ENCODE measurements at places on chromosomes 3 and 15.

- DNase-seq, result no peak
These were observed 115.5 kb downstream of the GADL1 start for GRCh38 chr3:30778933-30779332.

DNA sequence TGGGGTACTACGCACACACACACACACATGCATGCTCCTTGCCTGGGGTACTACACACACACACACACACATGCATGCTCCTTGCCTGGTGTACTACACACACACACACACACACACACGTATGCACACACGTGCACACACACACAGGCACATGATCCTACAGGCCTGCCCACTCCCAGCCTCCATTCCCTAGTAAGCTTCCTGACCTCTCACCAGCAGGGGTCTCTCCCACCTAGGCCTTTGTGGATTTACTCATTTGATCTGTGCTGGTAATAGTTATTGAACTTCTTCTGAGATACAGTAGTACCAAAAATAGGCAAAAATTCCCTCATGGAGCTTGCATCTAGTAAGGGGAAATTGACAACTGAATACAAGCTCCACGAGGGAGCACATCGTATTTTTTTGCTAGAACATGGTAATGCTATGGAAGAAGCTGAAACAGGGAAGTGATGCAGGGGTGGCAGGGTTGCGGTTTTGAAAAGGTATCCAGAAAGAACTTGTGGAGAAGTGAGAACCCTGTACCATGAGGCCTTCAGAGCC, 19.1 kb downstream of the TTC21A start:
- no peak for DNase-seq

GRCh38 chr15:45646220-45646619, 11.4 kb downstream of the SQOR start:
- no peak for DNase-seq

DNA sequence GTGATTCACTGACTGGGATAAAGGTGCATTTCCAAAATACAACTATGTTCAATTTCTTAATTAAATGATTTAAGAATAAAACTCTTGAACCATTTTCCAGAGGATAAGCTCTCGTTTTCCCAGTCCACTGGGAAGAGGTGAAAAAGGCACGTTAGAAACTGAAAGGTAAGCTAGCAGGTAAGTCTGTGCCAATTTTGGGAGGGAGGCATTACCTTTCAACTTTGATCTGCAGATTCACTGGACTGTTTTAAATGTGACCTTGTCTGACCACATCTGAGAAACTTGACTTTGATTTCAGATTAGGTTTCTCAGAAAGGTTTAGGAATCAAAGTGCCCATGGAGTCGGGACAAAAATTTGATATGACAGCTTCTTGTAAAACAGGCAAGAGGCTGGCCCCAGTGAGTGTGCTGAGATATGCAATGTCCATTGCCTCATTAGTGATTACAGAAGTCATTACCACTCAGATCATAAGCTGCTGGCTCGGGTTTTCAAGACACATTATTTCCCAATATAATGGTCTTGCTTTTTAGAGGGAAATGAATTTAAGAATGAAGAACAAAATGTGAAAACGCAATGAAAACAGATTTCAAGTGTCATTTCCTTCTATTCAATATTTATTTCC, 118.8 kb downstream of the ADAMTS9 start:
- DNase-seq, result no peak

DNA sequence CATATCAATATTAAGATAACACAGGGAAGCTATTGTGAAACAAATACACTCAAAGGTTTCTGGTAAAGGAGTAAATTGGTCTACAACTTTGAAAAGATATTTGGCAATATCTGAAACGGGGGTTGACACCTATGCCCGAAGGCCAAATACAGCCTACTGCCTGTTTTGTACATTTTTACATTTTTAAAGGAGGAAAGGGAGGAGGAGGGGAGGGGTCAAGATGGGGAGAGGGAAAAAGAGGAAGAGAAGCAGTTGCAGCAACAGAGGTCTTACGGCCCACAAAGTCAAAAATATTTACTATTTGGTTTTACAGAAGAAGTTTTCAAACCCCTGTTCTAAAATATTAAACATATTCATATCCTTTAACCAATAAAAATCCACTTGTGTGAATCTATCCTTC, 94.2 kb downstream of the FMN1 start:
- DNase-seq, result no peak

DNA sequence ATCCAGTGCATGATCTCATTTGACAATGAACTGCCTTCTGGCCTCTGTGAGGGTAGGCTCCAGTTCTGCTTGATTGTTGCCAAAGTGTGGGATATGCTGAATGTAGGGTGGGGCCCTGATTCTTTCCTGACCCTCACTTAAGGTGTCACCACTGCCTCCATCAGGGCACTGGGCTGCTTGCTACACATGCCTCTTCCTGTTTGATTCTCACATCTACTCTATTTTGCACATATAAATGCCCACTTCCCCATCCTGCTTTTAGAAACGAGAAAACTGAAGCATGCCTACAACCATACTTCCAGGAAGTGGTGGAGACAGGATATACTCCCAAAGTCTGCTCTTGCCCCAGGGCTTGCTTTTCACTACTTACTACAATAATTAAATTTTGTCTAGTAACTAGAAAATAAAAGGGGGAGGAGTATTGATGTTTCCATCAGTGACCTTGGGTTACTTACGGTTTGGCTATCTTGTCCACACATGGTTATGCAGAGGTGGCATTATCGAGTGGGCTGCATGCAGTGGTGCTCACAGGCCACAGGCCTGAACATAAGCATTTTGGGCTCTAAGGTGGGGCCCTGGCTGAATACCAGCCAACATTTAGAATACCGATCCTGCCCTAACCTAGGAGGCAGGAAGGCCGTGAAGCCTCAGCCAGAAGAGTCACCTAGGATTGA, 6.7 kb downstream of the ZDHHC3 start:
- no peak for DNase-seq

GRCh38 chr15:95826412-95827195, 503.9 kb upstream of the NR2F2 start:
- no peak for DNase-seq

Measured in GM12878 (cell line).